ENCODE measurements at places on chromosomes 5 and 9.
A peak's percentile ranks its signal among the peaks of the same experiment; 100 is the strongest.

DNA sequence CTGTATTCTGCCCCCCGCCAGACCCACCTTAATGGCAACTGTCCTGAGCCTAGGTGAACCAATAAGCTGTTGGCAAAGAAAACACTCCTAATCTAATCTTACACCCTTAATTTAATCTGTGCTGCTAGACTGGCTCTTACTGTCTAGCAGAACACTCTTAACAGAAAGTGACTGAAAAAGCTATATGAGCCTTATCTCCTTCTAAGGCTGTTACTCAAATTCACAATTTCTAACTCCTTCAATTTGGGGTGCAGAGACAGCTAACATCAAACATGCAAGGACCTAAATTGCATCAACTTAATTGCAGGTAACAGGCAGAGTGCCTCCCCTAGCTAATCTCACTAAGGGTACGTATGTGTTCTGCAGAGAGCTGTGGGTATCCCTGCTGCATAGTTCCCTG is 49.5 kb upstream of the MAP1B start:
- DNase-seq: no peak

DNA sequence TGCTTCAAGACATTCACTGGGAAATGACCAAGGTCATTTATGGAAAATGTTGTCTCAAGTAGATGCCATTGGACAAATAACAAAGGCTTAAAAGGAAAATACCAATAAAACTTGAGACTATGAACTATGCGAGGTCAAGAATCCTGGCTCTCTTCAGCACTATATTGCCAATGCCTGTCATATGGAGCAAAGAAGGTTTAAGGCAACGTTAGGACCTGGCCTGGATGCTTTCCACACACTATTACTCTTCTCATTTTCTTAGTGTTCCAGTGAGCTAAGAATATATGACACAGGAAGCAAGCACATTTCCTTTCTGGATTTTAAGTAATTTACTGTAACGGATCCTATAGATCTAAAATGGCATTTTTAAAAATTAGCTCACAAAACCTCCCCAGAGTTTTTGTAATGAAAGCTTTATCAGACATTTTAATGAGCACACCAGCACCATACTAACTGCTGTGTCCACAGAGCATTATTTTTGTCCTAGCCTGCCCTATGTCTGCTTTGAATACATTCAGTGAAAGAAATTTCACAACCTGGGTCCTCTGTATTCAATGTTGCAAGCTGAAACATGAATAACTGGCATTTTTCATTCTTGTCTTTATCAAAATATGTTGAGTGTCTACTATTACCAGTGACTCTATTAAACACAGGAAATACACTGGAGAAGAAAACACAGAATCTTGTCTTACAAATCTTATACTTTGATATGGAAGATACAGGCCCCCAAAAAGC is 315.6 kb downstream of the CETN3 start:
- DNase-seq: no peak

DNA sequence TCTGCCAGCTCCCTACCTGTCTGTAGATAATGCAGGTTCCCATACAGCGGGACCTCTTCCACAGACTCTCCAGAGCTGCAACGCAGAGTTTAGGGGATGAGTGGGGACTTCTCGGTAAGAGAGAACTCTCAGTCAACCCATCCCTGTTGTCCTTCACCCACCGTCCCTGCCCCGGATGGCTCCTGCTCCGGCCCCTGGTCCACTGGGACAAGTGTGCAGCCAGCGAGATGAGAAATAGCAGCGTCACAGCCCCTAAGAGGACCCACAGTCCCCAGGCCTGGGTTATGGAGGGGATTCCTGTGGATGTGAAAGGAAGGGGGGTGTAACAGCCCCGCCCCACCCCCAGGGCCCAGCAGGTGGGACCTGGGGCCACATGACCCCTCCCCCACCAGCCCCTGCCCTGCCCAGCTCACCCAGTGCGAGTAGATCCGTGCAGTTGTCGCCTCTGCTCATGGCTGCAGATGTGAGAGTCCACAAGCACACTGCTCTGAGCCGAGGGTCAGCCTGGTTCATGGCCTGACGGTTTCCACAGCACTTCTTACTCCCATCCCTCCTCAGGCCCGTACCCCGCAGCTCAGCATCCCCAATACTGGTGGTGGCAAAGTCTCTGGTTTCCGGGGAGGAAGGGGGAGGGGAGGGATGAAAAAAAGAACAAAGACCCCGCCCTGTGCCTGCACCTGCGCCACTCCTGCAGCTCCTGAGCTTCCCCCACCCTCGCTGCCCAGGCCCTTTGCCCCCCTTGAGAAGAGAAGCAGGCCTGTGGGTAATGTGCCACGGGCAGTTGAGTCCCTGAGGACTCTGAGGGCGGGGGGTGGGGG is at the start of gene SIT1:
SIT1 (minus strand) TSS at position 591 of the 818 bp plus-strand sequence; CDS start at position 513, 78 bp downstream.
- peak; percentile 56 for DNase-seq

DNA sequence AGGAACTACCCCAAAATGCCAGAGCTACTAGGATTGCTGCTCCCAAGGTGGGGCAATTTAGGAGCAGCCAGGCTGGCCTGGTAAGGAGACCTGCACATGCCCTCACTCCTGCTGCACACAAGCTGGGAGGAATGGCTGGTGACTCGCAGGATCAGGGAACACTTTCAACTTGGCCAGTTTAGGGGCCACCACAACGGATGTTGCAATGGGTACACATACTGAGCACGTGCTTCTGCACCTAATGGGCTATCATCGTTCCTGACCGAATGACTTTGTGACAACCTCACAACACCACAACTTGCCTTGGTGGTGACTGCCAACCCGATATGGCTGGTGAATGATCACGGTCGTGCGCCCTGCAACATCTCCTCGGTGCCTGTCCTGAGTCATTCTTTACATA is 172.0 kb downstream of the ROR2 start:
- DNase-seq: no peak

DNA sequence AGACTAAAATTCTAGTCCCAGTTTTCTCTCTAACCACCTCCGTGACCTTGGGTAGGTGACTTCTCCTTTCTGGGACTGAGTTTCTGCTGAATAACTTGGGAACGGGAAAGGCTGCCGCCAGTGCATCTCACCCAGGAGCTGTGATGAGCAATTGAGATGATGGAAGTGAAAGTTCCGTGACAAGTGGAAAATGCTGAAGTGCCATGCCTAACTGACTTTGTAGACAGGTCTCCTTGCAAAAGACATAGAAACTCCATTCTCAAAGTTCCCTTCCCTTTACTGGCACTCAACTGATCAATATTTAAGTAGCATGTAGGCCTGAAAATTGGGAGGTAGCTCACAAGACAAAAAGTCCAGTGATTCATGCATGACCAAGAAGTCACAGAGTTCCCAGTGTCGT is 6.3 kb upstream of the ADAM19 start:
- no peak for DNase-seq

- DNase-seq: no peak
Measured at GRCh38 chr9:127187231-127187956, 65.0 kb upstream of the ANGPTL2 start.

- no peak for DNase-seq
Measured at GRCh38 chr9:98220911-98221310, 28.5 kb upstream of the CORO2A start.

DNA sequence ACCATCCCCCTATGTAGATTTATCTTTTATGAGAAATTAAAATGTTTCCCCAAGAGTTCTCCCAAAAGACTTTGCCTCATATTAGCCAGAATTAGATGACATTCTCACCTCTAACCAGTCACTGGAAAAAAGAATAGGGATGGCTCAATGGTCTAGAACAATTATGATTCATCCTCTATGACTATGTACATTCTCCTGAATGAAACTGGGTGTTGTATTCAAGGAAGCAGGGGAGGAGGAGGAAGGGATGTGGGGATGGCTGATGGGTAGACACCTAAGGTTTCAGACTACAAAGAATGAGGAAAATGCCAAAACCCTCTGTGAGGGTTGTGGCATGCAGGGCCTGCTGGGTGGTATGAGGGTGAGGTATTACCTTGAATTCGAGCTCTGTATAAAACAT is 49.5 kb upstream of the BRINP1 start:
- no peak for DNase-seq

DNA sequence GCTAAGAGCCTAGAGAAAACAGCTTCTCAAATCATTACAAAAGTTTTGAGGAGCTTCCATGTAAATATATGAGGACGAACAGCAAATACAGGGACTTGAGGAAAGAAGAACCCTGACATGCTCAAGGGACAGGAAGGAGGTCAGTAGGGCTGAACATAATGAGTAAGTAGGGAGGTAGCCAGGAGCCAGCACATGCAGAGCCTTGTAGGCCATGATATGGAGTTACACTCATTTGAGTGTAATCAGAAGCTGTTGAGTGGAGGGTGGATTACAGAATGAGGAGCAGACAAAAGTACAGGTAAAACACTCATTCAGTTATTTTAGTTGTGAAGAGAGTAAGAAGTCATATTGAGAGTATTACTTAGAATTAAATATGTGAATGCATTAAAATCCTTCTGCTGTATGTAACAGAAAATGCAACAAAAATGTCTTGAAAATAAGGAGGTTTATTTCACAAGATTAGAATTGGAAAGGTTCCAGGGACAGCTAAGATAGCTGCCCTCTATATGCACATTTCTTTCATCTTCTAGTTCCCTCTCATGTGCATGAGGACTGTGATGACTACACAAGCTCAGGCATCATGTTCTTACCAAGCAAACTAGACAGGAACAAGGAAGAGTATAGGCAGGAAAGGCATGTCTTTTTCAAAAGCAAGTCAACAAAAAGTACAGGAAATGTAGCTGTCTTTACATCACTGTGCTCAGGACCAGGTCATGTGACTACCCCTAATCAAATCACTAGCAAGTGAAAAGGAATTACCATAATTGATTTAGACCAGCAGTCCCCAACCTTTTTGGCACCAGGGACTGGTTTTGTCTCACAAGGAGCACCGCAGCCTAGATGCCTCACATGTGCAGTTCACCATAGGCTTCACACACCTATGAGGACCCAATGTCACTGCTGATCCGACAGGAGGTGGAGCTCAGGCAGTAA is 87.2 kb downstream of the TMEM232 start:
- DNase-seq: no peak

DNA sequence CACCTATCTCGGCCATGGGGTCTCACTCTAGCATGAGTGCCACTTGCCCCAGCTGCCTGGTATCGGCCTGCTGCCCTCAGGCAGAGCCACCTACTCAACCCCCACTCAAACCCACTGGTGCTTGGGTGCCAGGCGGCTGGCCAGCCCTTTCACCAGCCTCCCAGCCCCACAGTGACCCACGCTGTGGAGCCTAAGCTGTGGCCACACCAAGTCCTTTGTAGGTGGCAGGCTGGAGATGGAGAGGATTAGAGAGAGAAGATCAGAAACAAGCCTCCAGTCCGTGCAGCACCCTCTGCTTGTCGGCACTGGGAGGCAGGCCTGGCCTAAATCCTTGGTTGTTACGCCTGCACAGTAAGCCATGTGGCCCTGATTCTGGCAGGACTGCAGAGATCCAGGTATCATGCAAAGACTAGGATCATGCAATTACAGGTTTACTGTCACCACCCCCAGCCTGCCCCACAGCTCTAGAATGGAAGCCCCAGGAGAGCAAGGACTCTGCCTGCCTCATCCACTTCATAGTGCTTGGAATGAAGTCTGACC is 171.7 kb downstream of the COL23A1 start:
- DNase-seq: no peak

DNA sequence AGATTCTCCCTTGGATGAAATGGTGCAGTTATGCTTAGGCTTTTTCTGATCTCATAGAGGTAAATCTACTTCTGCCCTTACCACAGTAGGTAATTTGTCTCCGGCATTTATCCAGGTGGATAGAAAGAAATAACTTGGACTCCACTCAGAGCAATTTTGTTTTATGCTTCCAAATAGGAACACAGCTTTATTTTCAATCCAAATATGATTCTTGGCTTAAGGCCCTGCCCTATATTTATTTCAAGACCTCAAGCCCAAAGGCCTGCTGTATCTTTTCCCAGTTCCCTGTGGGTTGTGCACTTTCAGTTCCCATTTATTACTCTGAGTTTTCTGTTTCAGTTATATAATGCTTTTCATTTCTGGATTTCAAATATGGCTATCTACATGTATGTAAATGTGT is 274.2 kb upstream of the SMC2 start:
- DNase-seq: no peak

GRCh38 chr9:28092981-28093936 is 520.0 kb upstream of the C9orf72 start:
- no peak for DNase-seq

GRCh38 chr9:97529363-97530076 is 28.1 kb downstream of the TMOD1 start:
- peak; percentile 34 for DNase-seq

- DNase-seq: no peak
Measured at GRCh38 chr5:178123966-178124925, 6.6 kb upstream of the RMND5B start.

GRCh38 chr5:62347928-62348327 is 41.9 kb downstream of the KIF2A start:
- no peak for DNase-seq

- no peak for DNase-seq
Measured at GRCh38 chr9:36006549-36007315, 30.0 kb upstream of the RECK start.

DNA sequence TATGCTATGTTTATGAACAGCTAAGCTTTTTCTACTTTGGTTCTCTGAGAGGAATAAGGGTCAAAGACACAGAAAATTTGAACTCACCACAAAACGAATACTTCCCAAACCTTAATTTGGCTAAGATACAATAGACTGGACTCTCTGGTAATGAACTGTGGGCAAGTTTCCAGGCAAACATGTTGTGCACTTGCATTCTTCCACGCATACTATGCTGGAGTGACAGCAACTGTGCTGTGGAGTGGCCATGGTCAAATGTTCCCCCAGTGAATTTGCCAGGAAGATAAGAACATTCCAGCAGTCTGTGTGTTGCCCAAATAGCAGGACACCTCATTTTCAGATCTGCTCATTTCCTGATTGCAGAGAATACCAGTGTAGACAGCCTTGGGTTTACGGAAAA is 275.3 kb upstream of the IL12B start:
- DNase-seq: no peak

- no peak for DNase-seq
Measured at GRCh38 chr5:167999182-167999581, 292.3 kb upstream of the WWC1 start.

GRCh38 chr9:13750061-13750460 is 470.6 kb upstream of the MPDZ start:
- no peak for DNase-seq

DNA sequence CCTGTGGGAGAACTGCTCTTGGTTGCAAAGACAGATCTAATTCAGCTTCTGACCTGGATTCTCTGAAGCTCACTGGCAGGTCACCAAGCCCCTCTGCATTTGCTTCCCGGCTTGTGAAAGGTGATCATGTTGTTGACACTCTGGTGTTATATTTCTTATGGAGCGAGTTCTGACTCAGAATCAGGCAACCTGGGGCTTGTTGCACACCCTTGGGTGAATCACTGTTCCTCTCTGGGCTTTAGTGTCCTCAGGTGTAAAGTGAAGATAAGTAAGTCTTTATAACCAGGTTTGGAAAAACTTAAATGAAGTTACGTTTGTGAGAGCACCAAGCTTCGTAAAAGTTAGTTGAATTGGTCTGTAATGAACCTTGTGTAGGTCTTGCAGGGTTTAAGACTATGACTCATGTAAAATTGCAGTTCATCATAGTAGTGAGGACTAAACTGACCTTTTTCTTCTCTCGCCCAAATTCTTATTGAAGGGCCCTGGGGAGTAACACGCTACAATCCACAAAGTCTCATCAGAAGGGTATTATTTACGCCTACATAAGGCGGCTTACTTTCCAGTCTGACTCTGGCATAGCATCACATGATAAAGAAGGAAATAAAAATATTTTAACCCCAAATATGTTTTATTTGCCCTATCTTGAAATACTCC is 218.6 kb downstream of the TMEM38B start:
- DNase-seq: no peak

GRCh38 chr5:33161421-33161820 is 279.3 kb upstream of the TARS1 start:
- no peak for DNase-seq

Data from activated CD4-positive, alpha-beta T cell treated with anti-CD3 and anti-CD28 coated beads for 48 hours (primary cell).